Activated T-helper 2 cell treated with anti-CD3 and anti-CD28 coated beads, Interferon-gamma antibody, Interleukin-2, Interleukin-4, amounts not matched to agents 10 μg/mL and 5 μg/mL and 100 μg/mL, durations not matched to agents 14 hours and 24 hours and 36 hours (primary cell): ENCODE measurements at places on chromosomes 4 and X. TPM values are rescaled to one million over a fixed set of nuclear protein-coding genes. Genes with fewer than 3 reads are reported as not detected.

- no peak for DNase-seq
Measured at GRCh38 chr4:182139491-182139890, 103.7 kb upstream of the TENM3 start.

GRCh38 chr4:40486534-40486933, 143.1 kb downstream of the RBM47 start:
- DNase-seq, result no peak

- DNase-seq, result no peak
Measured at GRCh38 chr4:186240848-186241491, 13.7 kb downstream of the KLKB1 start.

- DNase-seq, result no peak
Measured at GRCh38 chrX:22689290-22689689, 310.5 kb upstream of the DDX53 start.

DCHS2 gene
- not detected in 2 replicates for total RNA-seq
